ENCODE measurements at places on chromosomes 5 and 9.

DNA sequence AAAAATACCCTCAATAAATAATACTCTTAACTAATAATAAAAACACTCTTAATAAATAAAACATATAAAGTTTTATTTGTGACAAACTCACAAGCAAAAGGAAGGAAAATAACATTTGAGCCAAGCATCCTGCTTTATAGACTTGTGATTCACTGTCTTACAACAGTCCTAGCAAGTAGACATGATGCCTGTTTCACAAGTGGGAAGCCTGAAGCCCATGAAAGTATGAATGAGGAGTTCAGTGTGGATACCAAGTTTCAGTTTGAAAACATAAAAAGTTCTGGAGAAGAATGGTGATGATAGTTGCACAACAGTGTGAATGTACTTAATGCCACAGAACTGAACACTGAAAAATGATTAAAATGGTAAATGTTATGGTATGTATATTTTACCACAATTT lies 10.9 kb downstream of the HABP4 start:
- no peak for DNase-seq

DNA sequence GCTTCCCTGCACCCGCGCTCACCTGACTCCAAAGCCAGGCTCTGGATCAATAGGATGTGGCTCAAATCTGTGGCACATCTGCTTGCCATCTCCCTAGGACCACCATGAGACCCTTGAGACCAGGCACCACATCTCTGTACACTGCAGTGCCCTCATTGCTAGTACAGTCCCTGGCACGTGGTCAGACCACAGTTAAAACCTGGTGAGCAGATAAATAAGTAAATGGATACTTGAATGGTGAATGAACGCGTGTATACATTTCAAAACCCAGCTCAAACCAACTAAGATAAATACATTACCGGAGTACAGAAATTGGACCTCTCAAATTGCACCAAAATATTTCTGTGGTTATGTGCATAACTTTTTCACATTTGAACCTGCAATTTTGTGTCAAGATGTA lies 221.2 kb upstream of the IRX4 start:
- no peak for DNase-seq

GRCh38 chr9:89466451-89467277 lies 31.2 kb downstream of the SEMA4D start:
- DNase-seq: peak; percentile 51

DNA sequence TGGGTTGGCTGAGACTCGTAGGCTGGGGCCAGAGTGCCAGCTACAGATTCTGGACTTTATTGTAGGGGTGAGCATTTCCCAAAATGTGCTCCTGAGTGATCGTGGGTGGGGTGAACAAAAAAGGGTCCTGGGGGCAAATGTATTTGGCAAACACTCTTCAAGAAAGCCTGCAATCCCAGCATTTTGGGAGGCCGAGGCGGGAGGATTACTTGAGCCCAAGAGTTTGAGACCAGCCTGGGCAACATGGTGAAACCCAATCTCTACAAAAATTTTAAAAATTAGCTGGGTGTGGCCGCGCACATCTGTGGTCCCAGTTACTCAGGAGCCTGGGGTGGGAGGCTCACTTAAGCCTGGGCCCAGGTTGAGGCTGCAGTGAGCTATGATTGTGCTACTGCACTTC lies 55.5 kb upstream of the CDKN2AIPNL start:
- no peak for DNase-seq

- DNase-seq: no peak
Observed at GRCh38 chr9:115855458-115856133, 298.0 kb upstream of the PAPPA start.

- no peak for DNase-seq
Observed at GRCh38 chr5:101047181-101047580, 144.1 kb upstream of the ST8SIA4 start.

GRCh38 chr9:4714266-4715016 lies 26.6 kb downstream of the AK3 start:
- no peak for DNase-seq

DNA sequence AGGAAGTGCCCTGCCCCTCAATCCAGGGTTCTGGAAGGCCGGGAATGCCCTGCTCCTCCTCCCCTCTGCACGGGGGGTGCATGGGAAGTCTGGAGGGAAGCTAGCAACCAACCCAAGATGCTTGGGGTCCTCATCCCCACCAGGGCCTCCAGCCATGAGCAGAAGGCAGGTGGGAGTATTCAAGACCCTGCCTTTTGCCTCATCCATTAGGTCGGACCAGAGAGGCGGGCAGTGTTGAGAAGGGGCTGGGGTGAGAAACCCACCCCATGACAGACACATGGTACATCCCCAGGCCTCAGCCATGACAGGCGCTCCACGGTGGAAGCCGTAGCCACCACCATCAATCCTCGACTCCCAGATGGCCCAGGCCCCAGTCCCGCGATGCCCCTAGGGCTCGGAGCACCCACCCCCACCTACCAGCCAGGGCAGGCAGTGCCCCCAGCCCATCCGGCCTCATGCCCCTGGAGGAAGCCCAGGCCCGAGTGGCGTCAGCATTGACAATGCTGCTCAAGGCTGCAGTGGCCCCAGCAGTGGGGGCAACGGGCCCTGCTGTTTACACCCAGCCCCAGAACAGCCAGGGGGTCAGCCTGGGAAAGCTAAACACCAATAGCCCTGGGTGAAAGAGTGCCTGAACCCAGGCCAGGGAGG lies 8.6 kb downstream of the NR5A1 start:
- DNase-seq: no peak

- DNase-seq: no peak
Observed at GRCh38 chr5:144232285-144232684, 61.6 kb downstream of the KCTD16 start.

Data from naive thymus-derived CD8-positive, alpha-beta T cell (primary cell).